ENCODE measurements at places on chromosomes 1 and 21.

DNA sequence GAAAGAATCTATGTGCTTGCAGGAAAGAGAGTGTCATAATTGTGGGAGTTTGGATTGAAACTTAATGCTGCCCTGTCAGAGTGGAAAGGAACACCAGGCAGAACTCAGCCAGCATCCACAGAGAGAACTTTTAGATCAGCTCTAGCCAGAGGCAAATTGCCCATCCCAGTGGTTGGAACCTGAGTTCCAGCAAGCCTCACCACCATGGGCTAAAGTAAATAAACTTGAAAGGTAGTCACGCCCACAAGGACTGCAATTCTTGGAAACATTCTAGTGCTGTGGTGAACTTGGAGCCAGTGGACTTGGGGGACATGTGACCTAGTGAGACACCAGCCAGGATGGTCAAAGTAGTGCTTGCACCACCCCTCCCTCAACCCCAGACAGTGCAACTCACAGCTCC is 571.6 kb downstream of the LRRIQ3 start:
- no peak for DNase-seq

- no peak for DNase-seq
These were observed 76.5 kb downstream of the TENT5C start for GRCh38 chr1:117682372-117682771.

DNA sequence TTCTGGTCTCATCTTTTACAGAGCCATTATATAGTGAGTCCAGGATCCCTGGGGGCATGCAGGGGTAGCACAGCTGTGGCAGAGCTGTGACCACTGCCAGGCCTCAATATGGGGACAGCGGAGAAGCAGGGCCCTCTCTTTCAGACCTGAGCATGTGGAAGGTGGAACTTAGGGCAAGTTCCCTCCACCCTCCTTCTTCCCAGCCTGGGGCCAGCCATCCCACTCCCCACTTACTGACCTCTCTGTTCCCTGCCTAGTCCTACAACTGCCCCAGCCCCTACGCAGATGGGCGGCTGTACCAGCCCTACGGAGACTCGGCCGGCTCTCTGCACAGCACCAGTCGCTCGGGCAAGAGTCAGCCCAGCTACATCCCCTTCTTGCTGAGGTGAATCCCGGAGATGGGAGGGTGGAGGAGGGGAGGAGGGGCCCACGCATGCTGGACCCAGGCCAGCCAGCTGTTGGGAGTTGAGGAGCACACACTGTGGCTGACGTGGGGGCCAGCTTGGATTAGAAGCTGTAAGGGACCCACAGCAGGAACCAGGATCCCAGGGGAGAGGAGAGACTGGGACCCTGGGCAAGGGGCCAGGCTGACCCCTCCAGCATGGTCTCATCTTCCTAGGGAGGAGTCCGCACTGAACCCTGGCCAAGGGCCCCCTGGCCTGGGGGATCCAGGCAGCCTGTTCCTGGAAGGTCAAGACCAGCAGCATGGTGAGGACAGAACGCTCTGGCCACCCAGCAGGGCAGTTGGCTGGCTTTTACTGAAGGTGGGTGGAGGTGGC is 10.7 kb downstream of the PSRC1 start:
- no peak for DNase-seq

GRCh38 chr1:10980094-10980577 is 32.3 kb upstream of the TARDBP start:
- peak; percentile 91 for DNase-seq

GRCh38 chr1:201838381-201838780 is 9.4 kb downstream of the IPO9 start:
- DNase-seq: no peak

GRCh38 chr21:44618909-44619308 is 7.0 kb downstream of the KRTAP10-8 start:
- DNase-seq: no peak

GRCh38 chr1:30038134-30039025 is 685.0 kb downstream of the MATN1 start:
- no peak for DNase-seq

- DNase-seq: no peak
These were observed 25.1 kb downstream of the IGFN1 start for GRCh38 chr1:201215531-201216357.

GRCh38 chr1:50978852-50979781 is 9.1 kb downstream of the CDKN2C start:
- peak; percentile 58 for DNase-seq

DNA sequence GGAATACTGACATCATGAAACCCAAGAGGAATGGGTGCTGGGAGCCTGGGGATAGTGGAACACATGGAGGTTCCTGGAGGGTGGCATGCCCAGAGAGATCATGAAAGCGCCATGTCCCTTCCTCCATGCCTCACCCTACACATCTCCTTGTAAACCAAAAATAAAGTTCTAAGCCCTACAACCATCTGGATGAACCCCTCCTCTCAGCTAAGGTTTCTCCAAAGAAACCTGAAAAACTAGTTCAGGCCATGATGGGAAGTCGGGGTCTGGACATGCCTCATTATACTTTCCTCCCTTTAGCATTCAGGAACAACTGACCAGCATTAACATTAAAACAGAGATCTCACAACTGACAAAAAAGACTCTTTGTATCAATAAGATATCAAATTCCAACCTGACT is 68.5 kb downstream of the ACBD6 start:
- no peak for DNase-seq

GRCh38 chr1:220966881-220967611 is 87.8 kb downstream of the HLX start:
- DNase-seq: peak; percentile 30

DNA sequence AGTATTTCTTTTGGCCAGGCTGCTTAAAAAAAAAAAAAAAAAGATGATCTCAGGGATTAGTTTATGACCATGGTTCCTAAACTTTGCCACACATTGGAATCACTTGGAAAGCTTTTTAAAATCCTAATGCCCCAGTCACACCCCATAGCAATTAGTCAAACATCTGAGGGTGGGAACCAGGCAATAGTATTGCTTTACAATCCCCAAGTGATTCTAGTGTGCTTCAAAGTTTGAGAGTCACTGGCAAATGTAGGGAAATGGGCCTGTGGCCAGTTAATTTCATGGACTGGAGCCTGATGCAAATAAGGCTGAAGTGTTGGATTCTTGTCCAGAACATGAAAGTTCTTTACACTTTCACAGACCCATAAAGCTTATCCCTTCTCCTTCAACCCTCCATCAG is 374.6 kb upstream of the ESRRG start:
- DNase-seq: no peak

DNA sequence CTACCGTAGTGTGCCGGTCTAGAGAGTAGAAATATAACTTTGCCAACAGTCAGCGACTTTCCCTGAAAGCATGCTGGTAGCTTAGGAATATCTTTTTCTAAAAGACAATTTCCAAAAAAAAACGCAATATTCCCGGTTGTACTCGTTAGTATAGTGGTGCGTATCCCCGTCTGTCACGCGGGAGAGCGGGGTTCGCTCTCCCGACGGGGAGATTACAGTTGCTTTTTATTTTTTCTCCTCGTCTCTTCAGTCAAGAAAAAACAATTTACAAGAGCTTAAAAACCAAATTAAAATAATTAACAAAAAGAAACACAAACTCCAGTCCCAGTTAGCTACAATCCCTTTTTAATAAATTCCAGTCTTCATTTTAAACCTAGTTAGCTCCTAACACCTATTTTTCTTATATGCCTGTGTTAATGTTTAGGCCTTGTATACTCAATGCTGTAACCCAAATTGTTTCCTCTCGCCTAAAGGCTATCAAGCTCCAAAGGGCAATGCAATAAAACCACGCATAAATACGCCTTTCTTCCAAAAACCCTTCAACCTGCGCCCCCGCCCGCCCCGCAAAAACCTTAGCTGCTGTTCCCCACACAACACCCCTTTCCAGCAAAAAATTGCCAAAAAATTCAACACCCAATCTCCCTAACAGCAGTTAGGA is 7.8 kb downstream of the HSPA6 start:
- peak; percentile 43 for DNase-seq

DNA sequence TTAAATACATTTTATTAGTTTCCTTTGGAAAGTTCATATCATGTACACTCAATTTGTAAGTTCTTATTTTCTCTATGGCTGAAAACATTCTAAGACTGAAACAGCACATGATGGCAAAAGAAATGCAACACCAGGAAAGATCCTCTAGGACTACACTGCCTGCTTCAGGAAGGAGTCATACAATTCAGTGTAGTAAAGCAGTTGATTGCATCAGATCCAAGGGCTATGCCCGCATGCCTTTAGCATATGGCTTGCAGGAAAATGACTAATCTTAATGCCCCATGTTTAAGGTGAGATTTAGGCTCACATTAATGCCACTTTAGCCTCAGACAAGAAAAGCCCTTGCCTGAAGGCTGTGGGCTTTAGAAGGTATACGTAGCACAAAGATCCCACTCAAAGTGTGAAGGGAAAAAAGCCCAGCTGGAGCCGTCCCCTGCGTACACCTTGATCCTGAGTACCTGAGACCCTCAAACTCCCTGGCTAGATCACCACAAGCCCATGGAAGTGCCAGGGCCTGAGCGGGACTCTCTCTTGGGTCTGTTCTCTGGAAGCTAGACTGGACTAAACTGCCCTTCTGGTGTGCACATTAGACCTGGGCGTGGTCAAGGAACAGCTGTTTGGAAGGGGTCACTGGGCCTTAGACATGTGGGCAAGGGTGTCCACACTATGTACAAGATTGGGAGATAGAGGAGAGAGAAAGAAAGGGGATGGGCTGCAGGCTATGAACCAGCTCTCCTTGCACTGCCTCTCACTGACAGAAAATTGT is 52.9 kb downstream of the ESRRG start:
- DNase-seq: peak; percentile 69

DNA sequence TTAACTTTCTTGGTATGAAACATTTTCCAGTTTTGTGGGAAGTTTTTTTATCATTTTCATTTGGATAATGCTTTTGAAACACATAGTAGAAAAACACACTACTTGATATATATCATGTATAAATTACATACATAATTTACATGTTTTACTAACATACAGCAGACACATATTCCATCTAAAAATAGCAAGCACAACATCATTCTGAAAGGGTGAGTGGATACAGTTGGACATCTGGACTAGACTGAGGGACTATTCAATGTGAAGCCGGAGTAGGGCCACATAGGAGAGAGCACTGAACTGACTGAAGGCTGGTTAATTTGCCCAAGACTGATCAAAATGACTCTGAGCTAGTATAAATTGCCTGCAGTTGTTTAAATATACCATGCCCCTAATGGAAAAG is 11.7 kb downstream of the CDKN2C start:
- no peak for DNase-seq

DNA sequence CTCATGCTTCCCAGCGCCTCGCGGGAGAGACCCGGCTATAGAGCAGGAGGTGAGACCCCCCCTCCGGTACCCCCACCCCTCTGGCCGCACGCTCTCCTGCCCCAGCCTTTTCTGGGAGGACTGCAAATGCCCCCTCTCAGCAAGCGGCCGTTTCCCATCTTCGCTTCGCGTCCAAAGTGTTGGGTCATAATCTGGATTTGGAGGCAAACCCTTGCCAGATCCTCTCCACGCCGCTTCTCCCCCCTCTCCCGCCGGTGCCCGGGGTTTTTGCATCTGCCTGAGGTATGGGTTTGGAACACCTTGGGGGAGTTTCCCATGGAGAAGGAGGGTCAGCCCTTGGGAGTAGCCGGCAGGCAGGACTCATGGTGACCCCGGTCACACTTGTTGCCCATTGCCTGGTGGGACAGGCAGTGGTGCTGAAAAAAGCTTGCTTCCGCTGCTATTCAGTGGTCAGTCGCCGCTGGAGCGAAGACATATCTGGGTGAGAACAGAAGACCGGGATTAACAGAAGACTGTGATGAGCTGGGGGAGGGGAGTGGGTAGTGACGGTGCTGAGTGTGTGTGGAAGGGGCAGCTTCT is 935 bp downstream of the KCNK2 start:
- peak; percentile 68 for DNase-seq

DNA sequence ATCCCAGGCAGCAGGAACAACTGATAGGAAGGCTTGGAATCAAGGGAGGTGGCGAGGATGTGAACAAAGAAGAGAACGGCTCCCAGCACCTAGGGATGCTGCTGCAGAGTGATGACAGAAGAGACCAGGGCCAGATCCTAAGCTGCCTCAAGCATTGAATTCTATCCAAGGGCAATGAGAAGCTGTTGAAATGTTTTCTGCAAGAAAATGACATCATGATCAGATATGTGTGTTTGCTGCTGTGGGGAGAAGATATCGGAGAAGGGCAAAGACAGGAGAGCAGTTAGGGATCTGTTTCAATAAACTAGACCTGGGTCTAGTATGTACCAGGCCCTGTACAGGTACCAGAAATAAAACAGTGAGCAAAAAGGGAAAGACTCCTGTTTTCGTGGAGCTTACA is 194.7 kb upstream of the RAB4A start:
- DNase-seq: no peak

- no peak for DNase-seq
These were observed 520.8 kb downstream of the PTPRU start for GRCh38 chr1:29756901-29757725.

DNA sequence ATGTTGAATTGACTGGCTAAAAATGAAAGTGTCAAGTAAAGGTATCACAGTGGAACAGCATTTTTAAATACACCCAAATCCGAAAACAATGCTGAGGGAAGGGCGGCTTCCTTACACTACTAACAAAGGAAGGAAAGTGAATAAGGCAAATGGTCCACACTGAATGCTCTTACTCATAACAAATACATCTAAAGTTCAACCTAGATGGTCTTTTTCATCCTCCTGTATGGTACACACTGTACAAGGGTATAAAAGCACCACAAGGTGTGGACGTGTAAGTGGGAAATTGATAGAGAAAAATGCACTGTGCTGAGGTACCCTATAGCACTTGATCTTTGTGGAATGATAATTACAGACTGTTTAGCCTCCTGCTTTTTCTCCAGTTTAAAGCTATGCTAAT is 7.1 kb upstream of the PALMD start:
- no peak for DNase-seq

GRCh38 chr1:20981915-20982314 is 194.8 kb downstream of the EIF4G3 start:
- peak; percentile 60 for DNase-seq

DNA sequence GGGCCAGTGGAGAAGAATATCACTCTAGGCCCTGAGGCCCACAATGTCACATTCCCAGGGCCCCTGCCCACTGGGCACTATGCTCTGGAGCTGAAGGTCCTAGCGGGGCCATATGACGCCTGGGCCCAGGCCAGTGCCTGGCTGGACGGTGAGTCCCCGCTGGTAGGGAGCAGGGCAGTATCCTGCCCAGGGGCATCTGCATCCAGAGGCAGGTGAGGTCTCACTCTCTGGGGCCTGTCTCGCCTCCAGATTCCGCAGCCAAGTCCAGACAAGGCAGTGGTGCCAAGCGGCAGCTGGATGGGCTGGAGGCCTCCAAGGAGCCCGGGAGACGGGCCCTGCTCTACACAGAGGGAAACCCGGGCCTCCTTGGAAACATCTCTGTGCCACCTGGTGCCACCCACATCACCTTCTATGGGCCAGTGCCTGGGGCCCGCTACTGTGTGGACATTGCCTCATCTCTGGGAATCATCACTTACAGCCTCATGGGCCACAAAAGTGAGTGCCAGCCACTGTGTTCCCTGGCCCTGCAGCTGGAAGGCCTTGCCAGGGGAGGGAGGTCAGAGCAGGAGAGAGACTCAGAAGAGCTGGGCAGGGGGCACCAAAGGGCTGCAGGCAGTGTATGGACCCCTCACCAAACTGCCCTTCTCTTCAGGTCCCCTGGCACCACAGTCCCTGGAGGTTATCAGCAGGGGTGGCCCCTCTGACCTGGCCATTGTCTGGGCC is 11.1 kb upstream of the PTPN7 start:
- DNase-seq: no peak

- no peak for DNase-seq
These were observed 2.2 kb downstream of the KISS1 start for GRCh38 chr1:204194080-204194479.

GRCh38 chr1:167697667-167698141 is 24.1 kb upstream of the MPZL1 start:
- DNase-seq: no peak
